ENCODE measurements at places on chromosomes 11 and 22. TPM values are rescaled to one million over a fixed set of nuclear protein-coding genes. Genes with fewer than 3 reads are reported as not detected.

KRTAP5-1 gene
- polyA plus RNA-seq: not detected

SCUBE2 gene
- 0.84 TPM for polyA plus RNA-seq

MMP8 gene
- not detected for polyA plus RNA-seq

TRIM3 gene
- polyA plus RNA-seq: 7.5 TPM

F2 gene
- not detected for polyA plus RNA-seq

MRPL21 gene
- 63.0 TPM for polyA plus RNA-seq

OR52N4 gene
- polyA plus RNA-seq: 0.04 TPM

LRRC74B gene
- polyA plus RNA-seq: 0.08 TPM

PRDM11 gene
- 2.6 TPM for polyA plus RNA-seq

KLHDC7B gene
- polyA plus RNA-seq: 0.14 TPM

PIWIL4 gene
- polyA plus RNA-seq: 0.88 TPM

MS4A3 gene
- polyA plus RNA-seq: not detected

CCDC89 gene
- polyA plus RNA-seq: 0.08 TPM

SYT9 gene
- 0.02 TPM for polyA plus RNA-seq

MRGPRX3 gene
- 0.12 TPM for polyA plus RNA-seq

CNTN5 gene
- polyA plus RNA-seq: not detected

KRTAP5-7 gene
- polyA plus RNA-seq: not detected

DKK3 gene
- 26.7 TPM for polyA plus RNA-seq

GRM5 gene
- polyA plus RNA-seq: not detected

RIBC2 gene
- polyA plus RNA-seq: 1.5 TPM

P2RX6 gene
- polyA plus RNA-seq: 0.16 TPM

NFAM1 gene
- polyA plus RNA-seq: 0.28 TPM

TMPRSS4 gene
- polyA plus RNA-seq: 129 TPM

KMT2A gene
- 6.4 TPM for polyA plus RNA-seq

MFRP gene
- not detected for polyA plus RNA-seq

GGT5 gene
- polyA plus RNA-seq: 7.1 TPM
